ENCODE measurements at places on chromosomes 12 and 14.
A peak's percentile ranks its signal among the peaks of the same experiment; 100 is the strongest.

- DNase-seq, result no peak
Observed at GRCh38 chr14:99872786-99873440, 79.7 kb downstream of the EML1 start.

DNA sequence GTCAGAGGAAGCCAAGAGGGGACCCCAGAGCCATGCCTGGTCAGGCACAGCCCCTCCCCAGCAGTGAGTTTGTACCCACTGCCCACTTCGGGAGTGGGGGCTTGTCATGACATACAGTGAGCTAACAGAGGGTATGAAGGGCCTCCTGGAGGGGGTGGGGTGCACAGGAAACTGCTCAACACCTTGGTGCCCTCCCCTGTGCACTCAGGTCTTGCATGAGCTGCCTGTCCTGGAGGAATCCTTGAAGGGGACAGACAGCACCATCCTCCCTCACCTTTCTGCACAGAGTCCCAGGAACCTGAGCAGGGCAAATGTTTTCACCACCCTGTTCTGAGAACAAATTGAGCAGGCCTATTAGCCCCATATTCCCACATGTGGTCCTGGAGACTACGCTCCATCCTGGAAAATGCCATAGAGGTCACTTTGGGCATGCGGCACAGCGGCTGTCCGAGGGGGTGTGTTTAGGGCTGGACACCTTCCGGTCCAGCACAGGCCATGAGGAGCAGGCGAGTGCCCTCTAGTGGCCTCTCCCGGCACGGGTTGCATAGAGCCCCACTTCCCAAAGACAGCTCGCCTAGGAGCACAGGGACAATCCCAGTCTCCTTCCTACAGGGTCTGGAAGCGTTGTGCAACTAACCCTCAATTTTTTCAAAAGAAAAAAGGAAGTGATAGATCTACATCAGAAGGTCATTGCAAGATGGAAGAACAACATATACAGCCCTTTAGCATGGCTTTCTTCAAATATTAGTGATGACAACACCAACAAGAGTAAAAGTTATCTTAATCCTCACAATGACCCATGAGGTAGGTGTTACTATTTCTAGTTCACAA, 31.9 kb upstream of the ZFP36L1 start:
- DNase-seq, result peak; percentile 46

DNA sequence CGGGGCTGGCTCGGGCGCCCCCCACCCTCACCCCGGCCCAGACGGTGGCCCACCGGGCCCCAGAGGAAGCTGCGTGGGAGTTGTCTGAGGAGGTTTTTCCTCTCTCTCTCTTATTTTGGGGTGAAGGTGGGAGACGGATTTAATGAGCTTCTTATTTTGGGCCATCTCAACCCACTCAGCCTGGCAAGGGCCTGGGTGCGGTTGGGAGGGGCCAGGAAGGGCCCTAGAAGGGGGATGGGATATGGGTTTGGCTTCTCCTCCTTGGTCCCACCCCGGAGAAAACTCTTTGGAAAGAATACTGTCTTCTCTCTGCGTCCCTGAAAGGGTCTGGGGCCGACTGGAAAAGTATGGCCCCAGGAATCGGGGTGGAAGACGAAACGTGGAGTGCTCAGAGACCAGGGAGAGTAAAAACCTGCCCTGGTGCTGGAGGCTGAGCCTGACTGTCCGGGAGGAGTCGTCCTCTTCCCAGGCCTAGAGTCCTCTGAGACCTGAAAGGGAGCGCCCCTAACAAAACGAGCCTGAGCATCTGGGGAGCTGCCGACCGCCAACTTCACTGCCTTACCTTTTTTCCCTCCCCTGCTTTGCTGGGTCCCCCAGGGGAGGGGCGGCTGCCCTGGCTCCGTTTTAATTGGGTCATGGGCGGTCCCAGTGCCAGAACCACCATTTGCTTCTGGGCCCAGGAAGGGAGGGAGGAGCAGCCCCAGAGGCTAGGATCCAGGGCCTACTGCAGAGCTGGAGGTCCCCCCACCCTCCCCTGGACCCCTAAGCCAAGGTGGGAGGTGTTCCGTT, 1.6 kb downstream of the MMP14 start:
- no peak for DNase-seq

DNA sequence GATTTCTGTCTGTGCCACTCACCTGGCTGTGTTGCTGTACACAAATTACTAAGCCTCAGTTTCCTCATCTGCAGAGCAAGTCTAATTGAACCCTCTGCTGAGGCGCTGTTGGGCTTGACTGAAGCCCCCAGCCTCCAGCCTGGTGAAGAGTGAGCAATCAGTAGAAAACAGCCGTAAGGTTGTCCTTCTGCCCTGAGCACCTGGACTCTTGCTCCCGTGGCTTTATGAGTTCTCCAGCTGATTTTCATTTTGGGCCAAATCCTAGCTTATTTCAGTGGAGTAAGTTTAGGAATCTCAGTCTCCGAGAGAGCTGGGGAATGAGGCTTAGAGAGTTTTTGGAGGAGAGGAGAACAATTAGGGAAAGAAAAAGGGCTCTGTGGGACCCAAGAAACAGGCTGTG, 133.9 kb upstream of the EVL start:
- DNase-seq, result no peak

GRCh38 chr12:30019366-30020140, 235.8 kb upstream of the TMTC1 start:
- DNase-seq, result no peak

DNA sequence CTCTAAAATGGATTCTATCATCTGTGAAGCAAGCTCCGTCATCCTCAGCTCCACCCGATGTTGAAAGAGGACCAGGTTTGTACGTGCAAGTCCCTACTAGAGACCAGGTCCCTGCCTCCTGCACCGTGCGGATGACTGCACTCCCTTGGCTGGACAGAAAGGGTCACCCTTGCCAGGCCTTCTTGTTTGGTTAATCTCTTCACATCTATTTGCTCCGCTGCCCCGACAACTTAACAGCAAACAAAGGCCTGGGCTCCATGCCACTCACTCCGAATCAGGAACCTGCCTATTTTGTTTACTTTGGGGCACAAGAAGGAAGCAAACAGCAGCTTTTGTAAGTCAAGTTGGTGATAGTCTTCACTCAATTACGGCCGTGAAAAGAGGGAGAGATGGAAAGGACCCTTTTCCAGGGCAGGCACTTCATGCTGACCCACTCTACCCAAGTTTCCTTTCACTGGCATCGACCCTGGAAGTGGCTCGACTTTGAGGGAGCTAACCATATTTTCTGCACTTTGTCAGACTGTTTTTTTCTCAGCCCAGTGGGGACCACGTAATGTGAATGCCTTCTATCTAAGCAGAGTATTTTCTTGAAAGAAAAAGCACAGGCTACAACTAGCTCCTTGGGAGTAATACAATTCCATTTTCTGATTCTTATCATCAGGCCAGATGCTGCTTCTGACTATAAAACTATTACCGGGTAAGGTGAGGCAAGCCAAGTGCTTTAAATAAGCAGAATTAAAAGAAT, 202.6 kb downstream of the FOXN3 start:
- DNase-seq, result no peak

- peak; percentile 89 for DNase-seq
Observed at GRCh38 chr12:53984901-53985691, at the start of gene HOXC10. HOXC10 (plus strand) TSS chr12:53985146; CDS start chr12:53985260, 114 bp downstream.

DNA sequence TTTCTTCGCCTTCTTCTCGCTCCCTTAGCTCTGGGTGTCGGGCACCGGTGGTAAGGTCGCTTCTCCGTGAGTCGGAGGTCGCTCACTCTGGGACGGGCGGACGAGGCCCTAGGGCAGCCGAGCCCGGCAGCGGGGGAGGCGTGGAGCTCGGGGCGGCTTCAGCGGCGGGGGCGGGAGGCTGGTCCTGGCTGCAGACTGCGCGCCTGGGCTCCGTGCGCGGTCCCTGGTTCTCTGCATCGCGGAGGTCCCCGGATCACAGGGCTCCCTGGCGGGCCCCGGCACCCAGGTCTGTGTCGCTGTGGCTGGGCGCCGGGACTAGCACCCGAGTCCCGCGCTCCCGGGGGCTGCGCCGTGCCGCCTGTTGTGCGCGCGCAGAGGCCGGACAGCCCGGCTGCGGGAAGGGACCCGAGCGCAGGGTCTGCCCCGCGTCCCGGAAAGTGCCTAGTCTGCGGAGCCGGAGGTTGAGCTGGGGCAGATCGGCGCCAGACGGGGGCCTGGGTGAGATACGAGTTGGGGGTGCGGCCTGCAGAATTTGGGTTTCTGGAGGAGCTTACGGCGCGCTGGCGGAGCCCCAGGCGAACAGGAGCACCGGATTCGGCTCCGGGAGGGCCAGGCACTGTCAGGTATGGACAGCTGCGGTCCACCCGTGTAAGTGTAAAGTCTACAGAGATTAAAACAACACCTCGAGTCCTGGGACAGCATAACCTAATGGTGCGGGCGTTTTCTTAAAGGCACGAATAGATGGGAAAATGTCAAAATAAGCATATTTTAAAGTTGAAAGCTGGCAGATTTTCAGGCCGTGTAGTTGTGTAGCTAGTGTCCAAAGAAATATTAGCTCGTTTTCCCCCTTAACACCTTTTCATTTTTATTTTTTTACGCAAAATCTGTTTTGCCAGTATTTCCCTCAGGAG, 713 bp downstream of the FRMD6 start:
- DNase-seq, result peak; percentile 8

- no peak for DNase-seq
Observed at GRCh38 chr12:30898846-30899245, 27.7 kb upstream of the TSPAN11 start.

GRCh38 chr12:132329036-132329719, at the start of gene GALNT9:
GALNT9 (minus strand) TSS chr12:132329589; CDS start chr12:132329203, 386 bp downstream.
- no peak for DNase-seq

DNA sequence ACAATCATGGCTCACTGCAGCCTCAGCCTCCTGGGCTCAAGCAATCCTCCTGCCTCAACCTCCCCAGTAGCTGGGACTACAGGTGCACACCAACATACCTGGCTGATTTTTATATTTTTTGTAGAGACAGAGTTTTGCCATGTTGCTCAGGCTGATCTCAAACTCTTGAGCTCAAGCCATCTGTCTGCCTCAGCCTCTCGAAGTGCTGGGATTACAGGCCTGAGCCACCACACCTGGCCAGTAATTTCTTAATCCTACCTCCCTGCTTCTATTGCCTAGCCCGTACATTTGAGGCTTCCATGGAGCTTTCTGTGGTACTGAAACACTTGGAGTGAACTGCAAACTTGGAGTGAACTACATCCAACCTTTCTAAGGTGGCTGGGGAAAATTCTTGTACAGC, 20.7 kb downstream of the SLC35E3 start:
- no peak for DNase-seq

DNA sequence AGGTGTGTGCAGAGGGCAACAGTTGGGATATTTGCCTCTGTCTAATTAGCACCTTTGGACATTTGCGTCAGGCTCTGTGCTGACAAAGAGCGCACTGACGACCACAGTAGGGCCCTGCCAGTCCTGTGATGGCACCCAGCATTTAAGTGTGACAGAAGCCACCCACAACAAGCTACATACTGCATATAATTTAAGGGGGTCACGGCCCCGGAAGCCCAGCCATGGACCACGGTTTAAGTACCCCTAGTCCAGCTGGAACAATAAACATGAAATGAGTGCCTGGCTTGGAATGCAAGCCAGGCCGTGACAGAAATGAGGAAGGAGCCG, 16.8 kb upstream of the DYNC1H1 start:
- no peak for DNase-seq

DNA sequence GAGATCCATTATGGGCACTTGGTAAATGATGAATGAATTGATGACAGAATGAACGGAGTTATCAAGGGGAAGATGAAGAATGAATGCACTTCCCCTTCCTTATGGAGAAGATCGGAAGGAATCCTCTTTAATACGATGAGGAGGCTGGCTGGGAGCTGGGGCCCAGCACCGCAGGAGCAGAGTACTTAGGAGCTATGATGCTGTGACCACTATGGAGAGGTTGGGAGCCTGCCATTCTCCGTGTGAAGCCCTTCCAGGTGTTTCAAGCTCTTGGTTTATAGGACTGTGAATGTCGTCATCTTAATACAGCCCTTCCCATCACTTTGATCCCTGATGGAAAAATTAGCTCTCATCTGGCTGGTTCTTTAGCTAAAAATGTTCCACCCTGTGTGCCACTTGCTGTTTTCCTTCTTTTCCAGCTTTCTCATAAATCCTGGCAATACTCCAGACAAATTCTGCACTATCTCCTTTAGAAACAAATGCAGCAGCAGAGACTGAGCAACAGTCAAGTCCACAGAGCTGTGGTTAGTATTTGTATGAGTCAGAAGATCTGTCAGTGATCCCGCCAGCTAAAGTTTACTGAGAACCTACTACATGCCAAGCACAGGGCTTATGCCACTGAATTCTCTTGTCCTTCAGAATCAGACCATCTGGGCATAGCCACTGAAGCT, 263.1 kb upstream of the CRY1 start:
- DNase-seq, result no peak

DNA sequence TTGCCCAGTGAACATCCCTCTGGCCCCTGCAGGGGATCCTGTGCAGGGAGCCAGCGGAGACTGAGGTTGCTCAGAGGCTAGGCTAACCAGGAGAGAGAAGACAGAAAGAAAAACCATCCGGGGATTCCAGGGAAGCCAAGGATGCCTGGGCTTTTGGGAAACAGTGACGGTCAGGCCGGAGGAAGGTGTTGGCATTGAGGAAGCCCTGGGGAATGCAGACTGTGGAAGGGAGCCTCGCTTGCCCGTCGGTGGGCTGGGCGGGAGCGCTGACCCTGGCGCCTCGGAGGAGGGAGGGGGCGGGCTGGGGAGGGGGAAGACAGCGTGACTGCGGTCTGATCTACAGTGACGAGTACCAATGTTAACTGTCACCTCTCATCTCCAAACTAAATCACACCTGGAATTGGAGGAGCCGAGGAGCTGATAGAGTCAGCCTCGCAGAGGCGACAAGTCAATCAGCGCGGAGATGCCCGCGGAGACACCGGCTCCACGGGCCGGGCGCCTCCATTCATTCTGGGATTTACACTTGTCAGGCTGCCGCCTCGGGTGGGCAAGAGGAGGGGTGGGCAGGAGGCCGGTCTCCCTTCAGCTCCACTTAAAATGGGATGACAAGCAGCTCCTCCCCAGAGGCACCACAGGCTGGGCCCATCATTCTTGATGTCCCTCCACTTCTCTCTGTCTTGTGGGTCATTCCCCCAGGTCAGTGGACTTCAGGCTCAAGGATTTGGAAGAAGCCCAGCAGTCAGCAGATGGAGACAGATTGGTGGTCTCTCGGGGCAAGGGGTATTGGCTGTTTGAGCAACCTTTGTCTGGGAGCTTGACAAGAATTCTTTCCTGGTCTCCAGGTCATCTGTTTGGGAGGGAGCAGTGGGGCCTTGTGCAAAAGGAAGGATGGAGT, 20.4 kb upstream of the GPATCH2L start:
- no peak for DNase-seq

DNA sequence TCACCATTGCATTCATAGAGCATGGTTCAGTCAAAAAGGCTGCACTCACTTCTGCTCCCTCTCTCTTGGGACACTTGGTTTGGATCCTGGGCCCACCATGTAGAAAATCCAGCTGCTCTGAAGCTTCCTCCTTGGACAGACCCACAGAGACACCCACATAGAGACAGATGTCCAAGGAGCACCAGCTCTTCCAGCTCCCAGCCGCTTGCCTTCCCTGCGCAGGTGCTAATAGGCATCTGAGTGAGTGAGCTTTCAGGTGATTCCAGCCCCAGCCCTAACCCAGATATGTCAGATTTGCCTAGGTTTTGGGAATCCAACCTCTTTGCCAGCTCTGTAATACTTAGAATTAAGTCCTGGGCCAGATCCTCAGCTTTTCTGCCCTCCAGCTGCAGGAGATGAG, 38.6 kb downstream of the DLK1 start:
- DNase-seq, result no peak
